ENCODE measurements at places on chromosomes 7 and 10.
A peak's percentile ranks its signal among the peaks of the same experiment; 100 is the strongest.

- no peak for DNase-seq
Measured at GRCh38 chr10:3478153-3478552, 305.6 kb upstream of the PITRM1 start.

DNA sequence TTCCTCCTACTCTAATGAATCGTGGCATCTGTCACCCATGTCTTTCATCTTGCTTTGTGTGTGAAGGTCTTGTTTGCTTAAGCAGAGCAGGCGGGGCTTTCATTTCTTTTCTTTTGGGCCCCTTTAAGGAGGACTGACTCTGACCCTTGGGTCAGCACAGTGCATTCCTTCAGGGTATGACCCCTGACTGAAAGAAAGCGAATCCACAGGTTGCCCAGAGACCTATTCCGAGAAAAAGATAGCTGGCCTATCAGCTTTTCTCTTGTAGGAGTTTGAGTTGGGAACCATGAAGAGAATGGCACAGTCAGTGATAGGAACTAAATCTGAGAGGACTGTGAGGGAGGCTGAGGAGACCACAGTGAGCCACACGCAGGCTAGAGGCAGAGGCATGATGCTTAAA lies 193.2 kb upstream of the CDCA7L start:
- no peak for DNase-seq

DNA sequence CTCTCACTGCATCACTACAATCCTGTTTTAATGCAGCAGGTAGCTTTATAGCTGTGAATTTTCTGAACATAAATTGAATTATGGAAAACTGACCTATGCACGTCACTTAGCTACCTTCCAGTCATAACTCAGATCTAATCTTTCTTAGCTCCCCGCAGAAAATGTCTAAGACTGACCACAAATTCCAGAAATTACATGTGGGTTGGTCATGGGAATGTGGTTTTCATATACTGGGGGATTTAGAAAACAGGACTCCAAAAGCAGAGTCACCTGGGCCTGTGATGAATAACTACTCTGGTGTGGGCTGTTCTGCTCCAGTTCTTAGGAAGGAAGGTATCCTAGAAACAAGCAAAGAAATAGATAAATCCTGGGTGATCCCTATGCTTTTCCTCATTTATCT lies 178.4 kb upstream of the LRRTM3 start:
- no peak for DNase-seq

DNA sequence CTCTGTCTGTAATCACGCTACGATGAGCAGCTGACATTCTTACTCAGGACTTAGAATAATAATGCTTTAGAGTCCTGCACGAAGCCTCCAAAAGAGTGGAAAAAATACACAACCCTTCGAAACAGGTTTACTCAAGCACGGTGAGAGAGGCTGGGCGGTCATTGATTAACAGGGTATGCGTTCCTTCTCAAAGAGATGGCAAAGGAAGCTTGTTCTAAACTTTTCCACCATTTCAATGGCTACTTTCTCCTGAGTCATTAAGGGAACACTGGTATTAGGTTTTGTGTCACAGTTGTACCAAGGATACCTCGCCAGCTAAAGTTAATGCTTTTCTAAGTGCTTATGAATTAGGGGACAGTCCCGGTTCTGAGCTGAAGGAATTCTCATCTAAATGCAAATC lies 141.9 kb upstream of the RHEB start:
- DNase-seq, result no peak

- no peak for DNase-seq
Measured at GRCh38 chr7:93566876-93567275, 7.6 kb downstream of the CALCR start.

- no peak for DNase-seq
Measured at GRCh38 chr7:49513911-49514310, 259.5 kb upstream of the VWC2 start.

GRCh38 chr7:78178319-78178718 lies 379.7 kb downstream of the PHTF2 start:
- DNase-seq, result no peak

DNA sequence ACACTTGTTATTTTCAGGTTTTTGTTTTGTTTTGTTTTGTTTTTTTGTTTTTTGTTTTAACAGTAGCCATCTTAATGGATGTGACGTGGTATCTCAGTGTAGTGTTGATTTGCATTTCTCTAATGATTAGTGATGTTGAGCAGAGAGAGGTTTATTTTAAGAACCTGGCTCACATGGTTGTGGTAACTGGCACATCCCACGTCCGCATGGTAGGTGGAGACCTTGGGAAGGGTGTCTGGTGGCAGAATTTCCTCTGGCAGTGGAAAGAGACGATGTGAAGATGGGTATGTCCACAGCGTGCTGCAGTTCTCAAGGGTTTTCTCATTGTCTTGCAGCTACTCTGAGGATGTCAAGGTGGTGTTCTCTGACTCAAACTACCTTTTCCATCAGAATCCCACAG lies 252.2 kb downstream of the GALNT17 start:
- DNase-seq, result no peak

- DNase-seq, result no peak
Measured at GRCh38 chr7:98464558-98464940, 63.7 kb upstream of the BAIAP2L1 start.

DNA sequence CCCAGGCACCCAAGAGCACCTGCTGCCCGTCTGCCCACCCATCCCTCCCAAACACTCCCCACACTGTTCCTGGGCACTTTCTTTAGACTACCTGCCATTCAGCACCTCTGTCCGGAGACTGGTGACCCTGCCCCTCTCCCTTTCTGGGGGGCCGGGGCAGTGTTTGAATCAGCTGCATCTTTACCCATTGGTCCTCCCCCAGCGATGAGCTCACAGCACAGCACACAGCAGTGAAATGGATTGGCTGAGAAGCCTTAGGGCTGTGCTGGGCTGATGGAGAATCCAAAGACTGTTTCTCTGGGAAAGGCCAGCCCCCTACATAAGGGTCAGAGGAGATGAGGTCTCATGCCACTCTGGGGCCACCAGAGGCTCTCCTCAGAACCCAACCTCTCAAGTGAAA lies 40.2 kb downstream of the VWA2 start:
- DNase-seq, result no peak

DNA sequence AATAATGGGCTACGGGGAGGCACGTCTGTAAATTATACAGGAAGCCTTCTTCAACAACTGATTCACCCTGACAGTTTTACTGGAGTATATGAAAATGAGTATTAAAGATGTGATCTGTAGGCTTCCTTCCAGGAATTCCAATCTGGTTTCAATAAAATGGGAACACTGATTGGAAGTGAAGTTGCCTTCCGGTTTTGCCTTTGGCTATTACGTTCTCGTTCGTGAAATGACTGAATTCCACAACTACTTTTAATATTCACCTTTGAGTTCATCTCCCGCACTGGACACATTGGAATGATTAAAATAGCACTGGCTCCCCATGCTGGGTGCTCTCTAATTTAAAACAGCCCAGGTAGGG lies 350.1 kb upstream of the MKI67 start:
- DNase-seq, result peak; percentile 43

DNA sequence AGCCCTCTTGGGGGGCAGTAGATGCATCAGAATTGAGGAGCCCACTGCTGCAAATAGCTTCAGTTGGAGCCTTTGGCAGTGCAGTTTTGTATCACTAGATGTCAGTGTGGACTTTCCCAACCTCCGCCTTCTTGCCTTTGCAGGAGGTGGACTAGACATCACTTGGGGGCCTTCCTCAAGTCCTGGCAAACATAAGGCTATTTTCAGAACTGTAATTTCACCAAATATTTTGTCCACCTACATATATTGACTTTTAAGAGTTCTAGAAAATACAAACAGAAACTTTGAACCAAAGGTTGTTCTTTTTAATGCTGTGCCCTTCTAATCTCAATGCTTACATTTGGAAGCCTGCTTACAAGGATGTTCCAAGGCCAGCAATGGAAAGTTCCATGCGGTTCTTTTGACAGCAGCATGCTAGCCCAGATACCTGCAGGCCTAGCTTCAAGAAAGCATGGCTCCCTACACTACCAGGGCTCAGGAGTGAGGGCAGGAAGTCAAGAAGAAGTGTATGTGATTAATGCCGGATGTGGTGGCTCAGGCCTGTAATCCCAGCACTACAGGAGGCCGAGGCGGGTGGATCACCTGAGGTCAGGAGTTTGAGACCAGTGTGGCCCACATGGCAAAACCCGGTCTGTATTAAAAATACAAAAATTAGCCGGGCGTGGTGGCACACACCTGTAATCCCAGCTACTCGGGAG lies 8.0 kb upstream of the ZNRF2 start:
- peak; percentile 67 for DNase-seq

- DNase-seq, result peak; percentile 76
Measured at GRCh38 chr10:76034353-76035205, 603.2 kb downstream of the LRMDA start.

DNA sequence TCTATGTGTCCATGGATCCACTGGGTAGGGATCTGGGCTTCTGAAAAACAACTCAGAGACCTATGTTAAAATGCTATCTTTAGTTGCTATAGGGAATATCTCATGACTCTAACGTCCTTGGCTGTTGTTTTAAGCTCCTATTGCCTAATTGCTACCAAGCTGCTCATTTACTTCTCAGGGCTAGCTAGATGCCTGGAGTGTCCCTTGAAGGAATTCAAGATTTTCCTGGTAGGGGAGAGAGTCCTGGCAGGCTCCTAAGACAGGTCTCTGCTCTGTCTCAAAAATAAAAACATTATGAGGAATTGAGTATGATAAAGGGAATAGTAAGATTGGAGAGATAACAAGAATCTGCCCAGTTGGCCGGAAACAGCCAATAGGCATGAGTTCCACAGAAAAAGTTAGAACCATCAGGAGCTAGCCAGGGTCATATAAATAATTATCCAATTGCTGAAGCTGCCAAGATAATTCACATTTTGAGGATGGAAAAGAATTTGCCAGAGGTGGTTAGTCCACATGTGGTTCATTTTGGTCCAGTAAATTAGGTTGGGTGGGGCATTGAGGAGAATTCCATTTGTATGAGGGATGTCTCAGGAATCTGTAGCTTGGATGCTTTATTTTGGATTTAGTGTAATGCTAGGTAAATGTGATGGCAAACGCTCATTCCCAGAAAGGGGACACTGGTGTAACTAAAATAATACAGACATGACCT lies 362.7 kb upstream of the VSTM2A start:
- no peak for DNase-seq

DNA sequence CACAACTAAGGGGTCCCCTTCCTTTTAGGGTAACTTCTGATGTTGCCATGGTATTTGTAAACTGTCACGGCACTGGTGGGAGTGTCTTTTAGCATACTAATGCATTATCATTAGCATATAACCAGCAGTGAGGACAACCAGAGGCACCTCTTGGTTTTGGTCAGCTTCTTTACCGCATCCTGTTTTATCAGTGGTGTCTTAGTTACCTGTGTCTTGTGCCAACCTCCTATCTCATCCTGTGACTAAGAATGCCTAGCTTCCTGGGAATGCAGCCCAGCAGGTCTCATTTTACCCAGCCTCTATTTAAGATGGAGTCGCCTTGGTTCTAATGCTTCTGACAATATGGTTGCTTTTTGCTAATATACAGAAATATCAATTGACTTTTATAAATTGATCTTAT lies 54.9 kb downstream of the AHCYL2 start:
- DNase-seq, result no peak

DNA sequence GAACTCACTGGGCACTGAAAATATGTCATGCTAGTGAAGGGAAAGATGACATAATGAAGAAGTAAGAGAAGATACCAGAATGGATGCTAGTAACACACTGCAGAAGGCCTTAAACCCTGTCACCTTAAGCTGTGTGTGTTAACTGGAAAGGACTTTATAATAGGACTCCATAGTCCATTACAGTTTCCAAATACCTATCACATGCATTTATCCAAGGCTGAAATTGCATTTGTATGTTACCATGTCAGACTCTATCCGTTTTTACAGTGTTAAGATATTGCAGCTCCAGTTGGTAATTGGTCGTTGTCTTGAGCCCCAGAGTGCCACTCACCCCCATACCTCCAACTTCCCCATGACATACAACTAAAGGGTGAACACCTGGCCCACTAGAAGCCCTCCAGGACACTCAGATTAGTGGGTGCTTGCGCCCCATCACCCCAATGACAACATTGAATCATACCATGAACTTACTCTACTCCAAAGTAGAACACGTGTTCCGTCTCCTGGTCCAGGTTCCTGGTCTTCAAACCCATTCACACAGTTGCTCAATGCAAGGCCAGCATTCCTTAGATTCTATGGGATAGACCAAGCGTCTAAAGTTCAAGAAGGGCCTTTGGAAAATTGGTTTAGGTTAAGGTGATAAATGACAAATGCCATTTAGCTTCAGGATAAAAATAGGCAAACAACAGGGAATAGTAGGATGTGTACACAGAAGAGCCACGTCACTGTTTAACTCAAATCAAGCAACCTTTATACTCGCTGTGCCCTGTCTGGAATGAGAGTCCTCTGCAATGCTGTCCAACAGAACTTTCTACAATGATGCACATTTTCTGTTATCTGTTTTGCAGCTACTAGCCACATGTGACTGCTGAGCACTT lies 2.1 kb upstream of the RAPGEF5 start:
- no peak for DNase-seq

- DNase-seq, result no peak
Measured at GRCh38 chr7:151271699-151272355, 23.3 kb upstream of the SMARCD3 start.

GRCh38 chr7:149670288-149670687 lies 103.1 kb downstream of the ZNF467 start:
- DNase-seq, result peak; percentile 64

DNA sequence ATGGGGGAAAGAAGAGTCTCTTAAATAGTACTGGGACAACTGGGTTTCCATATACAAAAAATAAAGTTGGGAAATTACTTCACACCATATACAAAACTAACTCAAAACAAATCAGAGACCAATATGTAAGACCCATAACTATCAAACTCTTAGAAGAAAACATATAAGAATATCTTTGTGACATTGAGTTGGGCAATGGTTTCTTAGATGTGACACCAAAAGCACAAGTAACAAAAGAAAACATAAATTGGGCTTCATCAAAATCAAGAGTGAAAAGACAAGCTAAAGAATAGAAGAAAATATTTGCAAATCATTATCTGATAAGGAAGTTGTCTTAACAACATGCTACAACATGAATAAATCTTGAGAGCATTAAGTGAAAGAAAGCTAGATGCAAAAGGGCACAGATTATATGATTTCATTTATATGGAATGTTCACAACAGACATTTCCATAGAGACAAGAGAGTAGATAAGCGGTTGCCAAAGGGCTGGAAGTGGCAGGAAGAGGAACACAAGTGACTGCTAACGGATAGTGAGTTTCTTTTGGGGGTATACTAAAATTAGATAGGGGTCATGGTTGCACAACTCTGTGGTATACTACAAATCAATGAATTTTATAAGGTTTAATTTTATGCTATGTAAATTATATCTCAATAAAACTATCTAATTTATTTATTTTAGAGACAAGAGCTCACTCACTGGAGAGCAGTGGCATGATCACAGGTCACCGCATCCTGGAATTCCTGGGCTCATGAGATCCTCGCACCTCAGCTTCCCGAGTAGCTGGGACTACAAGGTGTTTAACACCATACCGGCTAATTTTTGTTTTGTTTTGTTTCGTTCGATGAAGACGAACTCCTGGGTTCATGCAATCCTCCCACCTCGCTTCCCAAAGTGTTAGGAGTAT lies 35.4 kb downstream of the JMJD1C start:
- peak; percentile 31 for DNase-seq

- DNase-seq, result no peak
Measured at GRCh38 chr10:60806921-60807320, 28.6 kb downstream of the CDK1 start.

- DNase-seq, result no peak
Measured at GRCh38 chr7:92731335-92732063, 104.9 kb downstream of the CDK6 start.

- no peak for DNase-seq
Measured at GRCh38 chr10:60573336-60573735, 183.7 kb upstream of the ANK3 start.
